HS-5 (cell line): ENCODE measurements at places on chromosomes 4 and X.
A peak's percentile ranks its signal among the peaks of the same experiment; 100 is the strongest.

DNA sequence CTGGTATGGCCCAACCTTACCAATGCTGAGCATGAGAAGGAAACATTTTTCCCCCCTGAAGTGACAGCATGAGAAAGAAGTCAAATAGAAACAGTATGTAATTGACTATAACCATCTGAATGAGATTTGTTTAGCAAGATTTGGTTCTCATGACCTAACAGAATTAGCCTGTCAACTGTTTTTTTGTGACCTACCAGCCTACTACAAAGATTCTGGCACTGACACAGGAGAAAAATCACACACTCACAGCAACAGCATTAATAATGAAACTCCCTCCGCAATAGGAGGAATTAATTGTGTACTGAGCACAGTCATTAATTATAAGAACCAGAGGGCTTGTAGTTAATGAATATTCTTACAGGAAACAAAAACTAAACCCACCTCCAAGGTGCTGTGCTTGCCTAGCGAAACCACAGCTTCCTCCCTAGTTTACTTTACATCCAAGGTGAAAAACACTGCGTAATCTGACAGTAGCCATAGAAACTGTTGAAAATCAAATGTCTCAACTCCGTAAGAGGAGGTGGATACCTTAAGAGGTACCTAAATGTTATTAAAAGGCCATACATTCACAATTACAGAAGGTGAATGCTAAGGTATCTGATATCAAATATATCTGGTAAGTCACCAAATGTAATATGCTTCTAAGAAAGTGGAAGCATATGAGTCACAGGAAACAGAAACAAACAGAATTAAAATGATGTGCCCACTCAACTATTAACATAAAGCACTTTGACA, 34.9 kb downstream of the MMRN1 start:
- DNase-seq = no peak

- DNase-seq = peak; percentile 31
Measured at GRCh38 chr4:43132010-43132582, 239.6 kb downstream of the GRXCR1 start.

- DNase-seq = no peak
Measured at GRCh38 chrX:71298119-71298518, 3.4 kb upstream of the ITGB1BP2 start.

DNA sequence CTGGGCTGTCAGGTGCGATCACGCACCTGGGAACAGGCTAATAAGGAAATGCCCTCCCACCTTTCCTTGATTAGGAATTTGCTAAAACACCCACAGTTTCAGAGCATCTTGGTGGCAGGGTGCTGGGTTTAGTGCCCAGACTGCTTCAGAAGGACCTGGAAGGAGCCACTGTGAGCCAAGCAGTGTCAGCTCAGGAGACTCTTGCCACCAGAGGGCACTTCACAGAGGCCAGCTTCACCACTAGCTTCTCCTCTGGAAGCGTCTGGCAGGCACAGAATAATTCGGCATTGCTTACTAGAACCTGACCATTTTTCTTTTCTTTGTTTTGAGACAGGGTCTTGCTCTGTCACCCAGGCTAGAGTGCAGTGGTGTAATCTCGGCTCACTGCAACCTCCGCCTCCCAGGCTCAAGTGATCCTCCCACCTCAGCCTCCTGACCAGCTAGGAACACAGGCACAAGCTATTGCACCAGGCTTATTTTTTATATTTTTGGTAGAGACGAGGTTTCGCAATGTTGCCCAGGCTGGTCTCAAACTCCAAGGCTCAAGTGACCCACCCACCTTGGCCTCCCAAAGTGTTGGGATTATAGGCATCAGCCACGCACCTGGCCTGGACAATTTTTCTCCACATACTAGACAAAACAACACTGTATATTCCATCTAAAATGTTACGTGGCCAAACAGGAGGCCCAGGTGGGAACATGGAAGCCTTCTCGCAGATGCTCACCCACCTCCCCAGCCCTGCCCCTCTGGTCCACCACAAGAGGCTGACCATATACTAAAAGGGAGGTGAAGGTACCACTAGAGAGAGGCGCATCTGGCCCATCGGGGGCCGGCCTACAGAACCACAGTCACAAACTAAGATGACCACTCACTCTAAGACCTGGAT, 14.1 kb downstream of the NOP14 start:
- DNase-seq = no peak
